ENCODE measurements at places on chromosomes 6 and 20.

DNA sequence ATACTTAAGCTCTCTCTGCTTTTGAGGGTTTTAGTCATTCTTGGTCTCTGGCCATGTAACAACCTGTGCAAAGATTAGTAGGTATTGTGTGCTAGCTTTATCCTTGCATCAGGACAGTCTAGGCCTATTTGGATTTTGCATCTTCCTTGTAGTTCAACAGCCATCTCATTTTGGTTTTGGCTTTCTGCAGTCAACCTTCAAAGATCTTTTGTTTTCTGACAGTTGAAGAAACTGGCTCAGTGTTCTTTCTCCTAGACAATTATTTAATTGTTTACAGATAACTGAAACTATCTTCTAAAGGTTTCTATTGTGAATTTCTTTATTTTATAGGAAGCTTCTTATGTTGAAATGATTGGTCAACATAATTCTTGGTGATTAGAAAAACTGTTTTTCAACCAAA is 307.5 kb downstream of the CDKAL1 start:
- no peak for DNase-seq

- no peak for DNase-seq
Observed at GRCh38 chr6:6697620-6698019, 109.1 kb downstream of the LY86 start.

DNA sequence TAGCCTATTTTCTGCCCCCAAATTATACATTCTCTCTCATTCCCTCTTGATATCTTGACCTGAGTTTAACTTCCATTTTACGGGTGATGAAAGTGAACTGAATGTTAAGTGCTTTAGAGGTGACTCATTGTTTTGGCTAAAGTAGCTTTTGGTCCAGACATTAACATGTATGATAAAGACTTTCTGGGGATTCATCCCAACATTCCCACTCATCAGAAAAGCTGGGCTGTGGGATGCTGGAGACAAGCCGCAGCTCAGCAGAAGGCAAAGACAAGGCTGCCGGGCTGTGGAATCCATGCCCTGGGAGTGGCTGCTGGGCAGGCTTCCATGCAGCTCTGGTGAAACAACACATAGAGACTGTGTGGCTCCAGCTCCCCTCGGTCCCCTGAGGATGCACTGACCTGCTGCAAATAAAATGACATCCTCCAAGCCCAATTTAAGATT is 89.9 kb upstream of the SYNDIG1 start:
- DNase-seq = no peak

GRCh38 chr6:165227644-165228329 is 81.6 kb downstream of the C6orf118 start:
- DNase-seq = no peak

- no peak for DNase-seq
Observed at GRCh38 chr6:81895511-81896185, 143.2 kb upstream of the TENT5A start.

DNA sequence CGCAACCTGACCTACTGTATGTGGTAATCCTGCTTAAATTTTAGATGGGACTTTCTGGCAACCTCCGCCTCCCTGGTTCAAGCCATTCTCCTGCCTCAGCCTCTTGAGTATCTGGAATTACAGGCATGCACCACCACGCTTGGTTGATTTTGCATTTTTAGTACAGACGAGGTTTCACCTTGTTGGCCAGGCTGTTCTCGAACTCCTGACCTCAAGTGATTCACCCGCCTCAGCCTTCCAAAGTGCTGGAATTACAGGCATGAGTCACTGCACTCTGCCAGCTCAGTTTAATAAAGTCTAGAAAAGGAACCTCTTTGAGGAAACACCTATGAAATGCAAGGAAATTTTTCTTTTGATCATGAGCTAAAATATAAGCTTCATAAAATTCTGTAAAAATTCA is 9.0 kb upstream of the PLCB4 start:
- no peak for DNase-seq

- DNase-seq = no peak
Observed at GRCh38 chr6:154611241-154611640, 100.8 kb upstream of the CNKSR3 start.

DNA sequence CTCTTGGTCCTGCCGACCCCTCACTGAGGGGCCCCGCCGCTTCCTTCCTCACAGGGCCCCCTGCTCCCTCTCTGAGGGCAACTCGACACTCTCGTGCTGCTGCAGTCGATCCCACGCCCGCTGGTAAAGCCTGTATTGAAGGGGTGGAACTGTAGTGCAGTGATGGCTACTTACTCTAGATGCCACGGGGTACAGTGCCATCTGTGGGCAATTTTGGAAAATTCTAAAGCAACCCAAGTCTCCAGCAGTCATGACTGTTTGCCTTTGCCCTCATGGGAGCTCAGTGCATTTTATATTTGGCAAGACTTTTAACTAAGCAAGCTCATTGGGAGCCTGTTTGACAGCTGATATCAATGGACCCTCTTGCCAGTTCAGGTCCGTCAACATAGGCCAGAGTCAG is 6.5 kb upstream of the C6orf136 start:
- no peak for DNase-seq

- no peak for DNase-seq
Observed at GRCh38 chr6:121839896-121840295, 404.4 kb downstream of the GJA1 start.
